Midbrain (tissue), 1 donor: ENCODE measurements at places on chromosomes 6 and 20.

GRCh38 chr20:48635791-48636267, 192.0 kb downstream of the PREX1 start:
- peak; percentile 59 for DNase-seq

DNA sequence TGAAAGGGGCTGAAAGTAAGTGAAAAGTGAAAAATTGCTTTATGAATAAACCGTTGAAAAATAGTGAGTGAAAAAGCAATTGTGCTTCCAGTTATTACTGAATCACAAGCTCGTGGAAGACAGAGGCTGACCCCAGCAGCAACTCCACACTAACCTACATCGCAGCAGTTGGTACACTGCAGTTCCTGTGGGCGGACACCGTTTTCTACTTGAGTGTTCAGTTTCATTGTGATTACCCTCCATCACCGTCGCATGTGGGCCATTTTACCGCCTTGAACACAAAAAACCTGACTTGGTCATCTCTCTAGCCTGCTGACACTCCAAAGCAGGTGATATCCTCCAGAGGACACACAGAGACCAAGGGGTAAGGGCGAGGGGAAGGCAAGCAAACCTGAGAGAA, 28.4 kb downstream of the PRDM1 start:
- DNase-seq = no peak

DNA sequence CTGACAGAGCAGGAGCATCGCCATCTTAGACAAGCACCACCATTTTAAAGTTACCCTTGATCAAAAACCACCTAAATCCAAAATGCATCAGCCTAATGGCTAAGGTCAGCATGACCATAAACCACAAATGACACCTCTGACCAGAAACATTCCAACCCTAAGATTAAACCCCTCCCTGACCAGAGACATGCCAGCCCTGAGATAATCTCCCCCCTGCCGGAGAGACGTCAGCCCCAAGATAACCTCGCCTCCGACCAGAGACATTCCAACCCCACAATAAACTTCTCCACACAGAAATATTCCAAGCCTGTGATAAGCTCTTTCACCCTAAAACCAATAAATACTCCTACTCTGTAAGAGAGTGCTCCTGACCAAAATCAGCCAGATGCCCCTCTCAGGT, 53.5 kb downstream of the PXDC1 start:
- DNase-seq = no peak

DNA sequence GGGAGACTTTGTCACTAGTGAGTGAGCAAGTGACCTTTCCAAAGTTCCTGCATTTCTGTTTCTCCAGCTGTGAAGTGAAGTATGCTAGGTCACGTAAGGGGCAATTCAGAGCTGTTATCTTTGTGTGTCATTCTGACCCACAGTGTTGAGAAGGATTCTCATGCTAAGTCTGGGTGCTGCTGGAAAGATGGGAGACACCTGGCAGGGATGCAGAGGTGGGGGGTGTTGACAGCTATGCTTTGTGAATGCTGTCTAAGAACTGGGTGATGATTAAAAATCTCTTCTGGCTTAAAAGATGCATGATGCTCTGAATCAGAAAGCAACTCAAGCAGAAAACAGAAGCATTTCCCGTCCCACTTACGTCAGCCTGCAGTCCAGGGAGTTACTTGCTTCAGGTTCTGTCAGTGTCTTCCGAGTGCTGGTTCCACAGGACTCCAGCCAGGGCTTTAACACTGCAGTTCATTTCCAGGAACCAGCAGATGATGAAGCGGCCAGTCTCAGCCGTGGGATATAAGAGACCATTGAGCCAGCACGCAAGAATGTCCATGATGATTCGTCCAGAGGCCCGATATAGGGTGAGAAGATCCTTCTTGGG, 30.9 kb upstream of the ASXL1 start:
- DNase-seq = no peak

DNA sequence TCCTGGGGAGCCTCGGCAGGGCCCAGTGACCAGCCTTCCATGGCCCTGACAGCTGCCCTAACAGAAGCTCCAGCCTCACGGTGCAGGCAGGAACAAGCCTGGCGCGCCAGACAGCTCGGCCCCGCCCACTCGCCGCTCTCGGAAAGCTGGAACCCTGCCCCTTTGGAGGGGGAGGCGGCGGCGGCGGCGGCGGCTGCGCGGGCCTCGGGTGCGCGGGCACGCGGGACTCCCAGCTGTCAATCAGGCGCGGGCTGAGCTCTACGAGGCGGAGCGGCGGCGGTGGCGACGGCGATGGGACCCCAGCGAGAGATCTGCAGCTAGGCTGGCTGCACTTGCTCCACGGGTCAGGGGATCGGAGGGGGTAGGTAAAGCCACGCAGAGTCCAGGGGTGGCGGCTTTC, at the start of gene NRSN1:
TSS of gene NRSN1 (plus strand) at position 236 of the 400 bp plus-strand sequence. CDS start 8,113 bp downstream, outside the sequence.
- DNase-seq = peak; percentile 36

GRCh38 chr6:26053992-26054780, 33.0 kb upstream of the HFE start:
- DNase-seq = no peak

DNA sequence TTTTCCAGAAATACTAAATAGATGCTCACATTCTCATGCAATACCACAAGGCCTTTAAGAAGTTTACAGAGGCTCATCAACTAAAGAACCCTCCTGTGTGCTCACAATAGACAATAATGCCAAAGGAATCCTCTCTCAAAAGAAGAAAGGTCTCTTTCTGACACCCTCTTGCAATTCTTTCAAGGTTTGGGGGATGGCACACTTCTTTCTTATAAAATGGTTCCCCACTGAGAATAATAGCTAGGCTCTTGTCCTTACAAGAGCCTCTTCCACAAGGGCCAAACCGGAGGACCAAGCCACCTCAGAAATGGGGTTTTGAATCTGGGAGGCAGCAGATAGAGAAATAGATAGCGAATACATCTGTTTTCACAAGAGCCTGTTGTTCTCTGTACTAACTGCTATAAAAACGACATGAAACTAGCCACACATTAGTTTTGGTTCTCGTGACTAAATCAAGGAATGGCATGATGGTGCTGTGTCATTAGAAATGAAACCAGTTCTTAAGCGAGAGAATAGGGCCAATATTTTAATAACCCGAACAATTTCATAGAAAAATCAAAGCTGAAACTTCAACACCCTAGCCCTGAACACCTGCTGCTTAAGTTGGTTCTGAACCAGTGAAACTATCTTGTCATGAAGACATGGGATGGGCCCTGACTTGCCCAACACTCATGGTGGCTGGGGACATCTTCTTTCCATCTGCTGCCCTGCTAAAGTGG, 81.1 kb downstream of the PRDM1 start:
- no peak for DNase-seq

GRCh38 chr6:26029857-26030653, 57.2 kb upstream of the HFE start:
- DNase-seq = no peak

DNA sequence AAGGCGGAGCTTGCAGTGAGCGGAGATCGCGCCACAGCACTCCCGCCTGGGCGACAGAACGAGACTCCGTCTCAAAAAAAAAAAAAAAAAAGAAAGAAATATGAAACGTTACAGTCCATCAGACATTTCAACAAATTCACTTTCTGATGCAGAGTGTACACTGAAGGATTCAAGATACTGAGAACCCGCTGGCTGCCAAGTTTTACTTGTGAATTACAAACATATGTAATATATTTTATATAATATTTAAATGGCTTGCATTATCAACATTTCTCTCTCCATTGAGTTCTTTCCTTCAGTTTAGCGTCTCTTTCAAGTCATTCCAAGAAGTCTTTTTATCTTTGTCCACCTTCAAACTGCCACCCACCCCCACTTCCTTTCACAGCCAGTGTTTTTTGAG, 240.9 kb upstream of the RNF217 start:
- DNase-seq = no peak

- no peak for DNase-seq
These were observed 376.7 kb downstream of the CDH26 start for GRCh38 chr20:60334911-60335310.

GRCh38 chr6:113846577-113846976, 10.6 kb upstream of the MARCKS start:
- DNase-seq = no peak

DNA sequence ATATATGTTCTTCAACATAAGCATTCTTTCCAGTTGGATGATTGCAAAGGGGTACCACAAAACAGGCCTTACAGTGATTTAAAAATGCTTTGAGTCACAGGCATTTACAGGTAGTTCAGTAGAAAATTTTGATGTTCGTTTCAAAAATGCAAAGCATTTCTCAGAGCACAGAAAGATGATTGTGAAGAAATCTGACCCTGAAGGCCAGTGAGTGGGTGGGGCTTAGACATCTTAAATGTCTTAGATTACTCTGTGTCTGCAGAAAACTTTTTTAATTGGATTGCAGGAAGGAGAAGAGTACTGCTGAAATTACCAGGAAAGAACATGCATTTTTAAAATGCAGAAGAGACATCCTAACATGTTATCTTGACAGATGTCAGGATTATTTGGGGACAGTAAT, 268.3 kb downstream of the CDKAL1 start:
- no peak for DNase-seq

- DNase-seq = peak; percentile 6
These were observed 153.3 kb downstream of the SCML4 start for GRCh38 chr6:107670792-107671199.

GRCh38 chr20:12966468-12967085, 42.2 kb upstream of the SPTLC3 start:
- DNase-seq = peak; percentile 37

GRCh38 chr6:40986921-40987819, 51.9 kb downstream of the UNC5CL start:
- no peak for DNase-seq

- no peak for DNase-seq
These were observed 40.9 kb upstream of the PTPN1 start for GRCh38 chr20:50469176-50469723.

GRCh38 chr20:63287697-63288580, 5.0 kb upstream of the COL20A1 start:
- no peak for DNase-seq

DNA sequence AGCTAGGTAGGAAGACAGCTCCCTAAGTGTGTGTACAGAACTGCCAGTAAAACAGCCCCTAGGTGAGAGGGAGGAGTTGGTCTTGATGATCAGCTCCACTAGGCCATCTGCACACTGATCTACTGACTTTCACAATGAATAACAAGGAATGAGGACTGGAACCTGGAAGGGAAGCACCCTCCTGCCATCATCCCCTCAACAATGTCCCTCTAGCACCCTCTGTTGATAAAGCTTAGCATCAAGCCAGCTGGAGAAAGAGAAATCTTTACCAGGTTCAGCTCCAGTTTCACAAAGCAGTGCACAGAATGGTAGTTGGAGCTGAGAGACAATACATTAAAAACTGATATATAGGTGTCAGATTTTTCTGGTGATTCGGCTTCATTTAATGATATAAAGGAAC, 57.2 kb upstream of the IRAK1BP1 start:
- DNase-seq = peak; percentile 15

- DNase-seq = no peak
These were observed 50.9 kb upstream of the TNFAIP3 start for GRCh38 chr6:137816133-137816579.

DNA sequence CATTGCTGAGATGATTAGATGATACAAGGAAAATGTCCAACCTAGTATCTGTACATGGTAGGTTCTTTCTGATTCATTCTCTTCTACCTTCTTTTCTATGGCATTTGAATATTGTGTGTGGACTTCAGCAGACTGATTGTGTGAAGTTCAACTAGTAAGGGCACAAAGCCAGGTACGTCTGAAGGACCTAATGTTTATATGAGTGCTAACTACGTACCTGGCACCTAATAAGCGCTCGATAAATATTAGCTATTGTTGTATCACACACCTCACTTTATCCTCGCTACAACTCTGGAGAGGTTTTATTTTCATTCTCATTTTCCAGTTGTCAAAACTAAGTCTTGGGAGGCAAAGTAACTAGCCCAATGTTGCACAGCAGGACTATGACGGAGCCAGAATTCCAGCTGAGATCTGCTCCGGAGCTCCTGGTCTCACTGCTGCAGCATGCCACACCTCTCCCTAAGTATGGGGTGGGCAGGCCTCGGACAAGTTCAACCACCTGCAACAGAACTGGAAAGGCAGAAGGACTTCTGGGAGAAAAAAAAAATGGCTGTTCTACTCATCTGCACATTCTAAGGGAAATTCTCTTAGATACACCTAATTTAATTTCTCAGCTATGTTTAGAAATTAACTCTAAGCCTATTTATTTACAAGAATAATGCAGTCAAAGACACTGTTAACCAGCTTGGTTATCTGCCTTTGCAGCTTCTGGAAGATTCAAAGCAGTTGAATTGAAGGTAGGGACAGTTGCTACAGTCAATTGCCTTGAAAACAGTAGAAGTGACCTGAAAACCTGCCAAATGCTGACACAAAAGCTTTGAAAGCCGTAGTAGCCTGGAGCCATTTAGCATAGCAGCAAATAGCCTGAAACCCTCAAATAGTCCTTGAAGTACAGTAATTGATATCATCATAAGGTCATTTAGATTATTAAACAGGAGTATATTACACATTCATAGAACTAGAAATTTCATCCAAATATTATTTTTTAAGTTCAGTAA, 165.0 kb downstream of the PDE7B start:
- no peak for DNase-seq

DNA sequence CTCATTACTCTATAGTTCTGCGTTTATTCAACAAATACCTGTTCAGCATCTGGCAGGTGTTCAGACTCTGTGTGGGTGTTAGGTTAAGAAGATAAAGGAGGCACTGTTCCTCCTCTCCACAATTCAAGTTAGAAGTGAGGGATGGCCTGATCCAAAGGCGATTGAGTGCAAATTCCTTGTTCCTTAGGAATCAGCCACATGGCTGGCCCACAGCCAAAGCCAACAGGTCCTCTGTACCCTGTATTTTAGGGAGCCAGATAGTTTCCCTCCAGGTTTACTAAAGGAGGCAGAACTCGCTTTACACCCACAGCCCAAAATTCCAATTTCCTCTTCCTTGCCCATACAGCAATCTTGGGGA, 5.0 kb upstream of the CD40 start:
- DNase-seq = no peak

GRCh38 chr6:79522609-79523008, 14.6 kb downstream of the LCA5 start:
- no peak for DNase-seq

- no peak for DNase-seq
These were observed 363.8 kb upstream of the SULF2 start for GRCh38 chr20:48148916-48149672.

- no peak for DNase-seq
These were observed 72.0 kb upstream of the SCGN start for GRCh38 chr6:25579902-25580495.

DNA sequence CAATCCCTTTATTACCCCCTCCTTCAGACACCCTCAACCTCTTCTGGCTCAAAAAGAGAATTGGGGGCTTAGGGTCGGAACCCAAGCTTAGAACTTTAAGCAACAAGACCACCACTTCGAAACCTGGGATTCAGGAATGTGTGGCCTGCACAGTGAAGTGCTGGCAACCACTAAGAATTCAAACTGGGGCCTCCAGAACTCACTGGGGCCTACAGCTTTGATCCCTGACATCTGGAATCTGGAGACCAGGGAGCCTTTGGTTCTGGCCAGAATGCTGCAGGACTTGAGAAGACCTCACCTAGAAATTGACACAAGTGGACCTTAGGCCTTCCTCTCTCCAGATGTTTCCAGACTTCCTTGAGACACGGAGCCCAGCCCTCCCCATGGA, 2.2 kb downstream of the TNF start:
- DNase-seq = no peak

GRCh38 chr6:44471271-44471981, 83.9 kb downstream of the CDC5L start:
- DNase-seq = no peak

GRCh38 chr6:36038120-36038876, 10.7 kb downstream of the MAPK14 start:
- no peak for DNase-seq
